ENCODE measurements at places on chromosomes 12 and 14.

DNA sequence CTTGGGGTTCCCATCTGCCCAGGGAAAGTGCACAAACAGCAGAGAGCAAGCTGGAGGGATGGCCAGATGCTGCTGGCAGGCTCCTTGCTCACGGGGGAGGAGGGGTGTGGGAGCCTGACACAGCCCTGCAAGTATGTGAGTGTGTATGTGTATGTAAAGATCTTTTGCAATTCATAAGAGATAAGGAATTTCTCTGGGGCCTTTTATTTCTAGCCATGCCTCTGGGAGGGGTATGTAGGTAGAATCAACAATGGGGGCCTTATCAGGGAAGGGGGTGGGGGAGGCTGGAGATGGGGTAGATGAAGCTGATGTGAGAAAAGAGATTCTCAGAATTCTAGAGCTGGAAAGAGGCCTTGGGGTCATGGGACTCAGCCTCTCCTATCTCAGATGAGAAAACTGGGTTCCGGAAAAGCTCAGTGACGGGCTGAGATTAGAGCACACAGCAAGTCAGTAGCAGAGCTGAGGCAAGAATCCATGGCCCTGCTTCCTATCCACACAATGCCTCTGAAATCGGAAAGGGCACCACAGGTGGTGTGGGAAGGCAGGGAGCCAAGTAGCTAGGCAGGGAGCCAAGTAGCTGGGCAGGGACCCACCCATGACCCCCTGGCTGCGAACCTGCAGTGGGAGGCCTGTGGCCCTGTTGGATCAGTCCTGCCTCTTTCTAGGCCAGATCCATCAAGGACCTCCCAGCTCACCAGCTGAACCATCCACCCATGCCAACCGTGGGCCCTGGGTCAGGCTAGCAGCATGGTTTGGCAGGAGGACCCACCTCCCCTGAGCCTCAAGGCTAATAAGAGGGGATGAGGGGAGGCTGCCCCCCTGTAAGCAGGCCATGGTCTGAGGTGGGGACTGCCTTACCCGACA, 54.7 kb downstream of the PLEKHG3 start:
- DNase-seq: no peak

- DNase-seq: no peak
These were observed 938.4 kb upstream of the ATXN7L3B start for GRCh38 chr12:73599268-73599667.

- no peak for DNase-seq
These were observed 97.6 kb downstream of the TGFB3 start for GRCh38 chr14:75884198-75884611.

DNA sequence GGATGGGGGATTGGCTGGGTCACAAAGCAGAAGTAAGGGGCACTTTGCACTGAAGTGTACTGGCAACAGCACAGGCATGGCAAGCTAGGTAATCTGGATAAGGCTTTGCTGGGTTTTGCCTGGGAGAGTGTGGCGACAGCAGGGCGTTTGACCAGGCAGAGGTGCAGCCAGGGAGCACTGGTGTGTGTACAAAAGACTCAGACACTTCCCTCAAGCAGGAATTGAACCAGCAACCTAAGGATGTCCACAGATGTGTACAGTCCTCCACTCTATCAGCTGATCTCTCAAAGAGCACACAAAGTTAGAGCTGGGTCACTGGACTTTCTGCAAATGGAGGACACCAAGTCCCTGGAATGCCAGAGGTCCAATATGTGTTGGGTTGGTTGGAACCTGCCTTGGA, 15.4 kb upstream of the RNASE4 start:
- no peak for DNase-seq

DNA sequence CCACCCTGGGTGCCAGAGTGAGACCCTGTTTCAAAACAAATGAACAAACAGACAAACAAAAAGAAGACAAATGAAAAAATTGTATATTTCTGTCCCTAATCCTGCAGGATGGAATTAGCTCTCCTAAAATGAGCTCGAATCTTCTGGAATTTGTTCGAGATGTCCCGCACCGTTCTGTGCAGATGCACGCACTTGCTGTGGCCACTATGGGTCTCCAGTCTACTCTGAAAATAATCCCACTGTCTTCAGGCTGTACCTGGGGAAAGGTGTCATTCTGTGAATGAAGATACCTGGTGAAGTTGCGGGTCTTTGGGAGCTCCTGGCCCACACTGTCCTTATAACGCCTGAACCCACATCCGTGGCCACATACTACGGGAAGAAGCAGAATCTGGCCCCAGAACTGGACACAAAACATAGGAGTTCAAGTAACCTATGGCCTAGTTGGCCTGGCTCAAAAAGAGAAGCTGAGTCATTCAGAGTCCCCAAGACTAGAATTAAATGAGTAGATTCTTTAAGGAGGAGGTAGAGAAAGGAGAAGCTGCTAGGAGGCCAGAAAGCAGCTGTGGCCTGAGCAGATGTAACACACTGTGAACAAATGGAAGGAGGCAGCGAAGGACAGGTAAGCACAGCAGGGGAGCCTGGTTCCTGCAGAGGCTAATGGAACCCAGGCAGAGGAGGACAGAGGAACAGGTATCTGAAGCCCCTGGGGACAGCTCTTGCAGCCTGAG, 108.6 kb downstream of the FOXN3 start:
- no peak for DNase-seq

DNA sequence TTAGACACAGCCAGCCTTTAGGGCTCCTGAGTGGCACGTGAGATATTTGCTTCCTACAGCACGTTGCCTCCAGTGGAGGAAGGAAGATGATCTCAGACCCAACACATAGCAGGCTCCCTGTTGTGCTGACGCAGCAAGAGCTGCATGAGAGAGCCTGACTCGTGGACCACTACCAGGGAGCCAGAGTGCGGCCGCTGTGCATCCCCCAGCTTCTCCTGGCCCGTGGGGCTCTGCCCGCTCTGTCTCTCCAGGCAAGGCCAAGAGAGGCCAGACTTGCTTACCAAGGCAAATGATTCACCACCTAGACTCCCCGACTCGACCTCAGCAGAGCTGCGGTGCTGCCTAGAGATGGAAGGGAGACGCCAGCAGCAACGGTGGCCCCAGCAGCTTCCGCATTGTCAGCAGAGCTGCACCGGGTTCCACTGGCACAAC, 37.5 kb downstream of the MAP3K9 start:
- no peak for DNase-seq

DNA sequence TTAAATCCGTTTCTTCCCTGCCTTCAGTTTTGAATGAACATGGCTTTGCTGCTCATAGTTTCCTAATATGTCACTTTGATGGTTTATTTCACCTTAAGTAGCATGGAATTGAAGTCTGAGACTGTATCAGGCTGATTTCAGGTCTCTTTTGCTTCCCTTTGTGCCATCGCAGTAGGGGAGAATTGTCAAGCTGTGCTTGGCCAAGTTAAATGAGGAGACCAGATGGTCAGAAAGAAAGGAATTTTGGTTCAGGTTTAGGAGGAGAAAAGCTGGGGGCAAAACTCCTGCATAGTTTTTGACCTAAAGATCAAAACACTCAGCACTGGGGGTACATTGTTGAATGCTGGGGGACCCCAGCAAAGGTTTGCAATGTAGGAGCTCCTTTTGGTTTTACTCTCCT, 398.4 kb downstream of the NUAK1 start:
- DNase-seq: no peak

DNA sequence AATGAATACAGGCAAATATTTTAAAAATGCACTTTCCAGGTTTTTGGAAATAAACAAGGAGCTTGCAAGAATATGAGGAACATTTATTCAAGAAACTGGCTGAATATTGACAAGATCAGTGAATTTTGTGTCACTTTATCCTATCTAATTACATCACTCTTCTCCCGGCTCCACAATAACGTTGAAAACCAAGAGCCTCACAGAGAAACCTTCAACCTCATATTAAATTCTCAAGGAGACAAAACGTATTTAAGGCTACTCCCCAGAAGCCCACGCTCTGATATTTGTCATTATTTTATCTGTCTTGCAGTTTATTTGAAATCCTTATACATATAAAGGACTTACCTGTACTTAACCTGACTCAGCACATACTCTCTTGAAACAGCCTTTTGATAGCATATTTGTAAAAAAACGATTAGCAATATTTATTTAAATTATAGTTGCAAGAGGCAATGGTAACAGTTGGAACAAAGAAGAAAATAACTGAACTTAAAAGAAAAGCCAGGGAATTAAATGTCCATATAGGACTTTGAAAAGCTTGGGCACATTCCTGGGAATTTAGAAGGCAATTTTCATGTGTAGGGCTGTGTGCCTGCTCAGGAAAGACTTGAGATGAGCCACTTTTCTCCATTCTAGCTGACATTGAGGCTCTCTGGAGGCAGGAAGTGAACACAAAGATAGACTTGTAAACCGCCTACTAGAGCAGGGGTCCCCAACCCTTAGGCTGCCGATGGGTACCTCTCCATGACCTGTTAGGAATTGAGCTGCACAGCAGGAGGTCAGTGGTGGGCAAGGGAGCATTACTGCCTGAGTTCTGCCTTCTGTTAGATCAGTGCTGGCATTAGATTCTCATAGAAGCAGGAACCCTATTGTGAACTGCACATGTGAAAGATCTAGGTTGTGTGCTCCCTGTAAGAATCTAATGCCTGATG, 636.4 kb downstream of the SLC16A7 start:
- no peak for DNase-seq

GRCh38 chr14:96077983-96078624, 38.9 kb downstream of the C14orf132 start:
- no peak for DNase-seq

GRCh38 chr14:76525106-76525821, 149.3 kb downstream of the ESRRB start:
- no peak for DNase-seq

DNA sequence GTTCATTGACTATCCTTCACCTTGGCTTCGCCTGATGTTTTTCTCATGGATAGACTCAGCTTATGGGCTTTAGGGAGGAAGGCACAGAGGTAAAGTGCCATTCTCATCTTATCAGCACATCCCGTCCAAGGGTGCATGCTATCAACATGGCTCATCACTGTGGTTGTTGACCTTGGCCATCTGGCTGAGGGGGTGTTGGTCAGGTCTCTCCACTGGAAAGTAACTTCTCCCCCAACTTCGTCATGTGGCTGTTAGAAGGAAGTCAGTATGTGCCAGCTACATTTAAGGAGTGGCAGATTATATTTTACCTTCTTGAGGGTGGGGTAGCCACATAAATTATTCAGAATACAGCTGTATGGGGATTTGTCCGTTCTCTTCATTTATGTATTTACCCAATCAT, 68.9 kb downstream of the EML1 start:
- no peak for DNase-seq

- no peak for DNase-seq
These were observed 8.1 kb downstream of the TAMALIN start for GRCh38 chr12:52014567-52015530.

DNA sequence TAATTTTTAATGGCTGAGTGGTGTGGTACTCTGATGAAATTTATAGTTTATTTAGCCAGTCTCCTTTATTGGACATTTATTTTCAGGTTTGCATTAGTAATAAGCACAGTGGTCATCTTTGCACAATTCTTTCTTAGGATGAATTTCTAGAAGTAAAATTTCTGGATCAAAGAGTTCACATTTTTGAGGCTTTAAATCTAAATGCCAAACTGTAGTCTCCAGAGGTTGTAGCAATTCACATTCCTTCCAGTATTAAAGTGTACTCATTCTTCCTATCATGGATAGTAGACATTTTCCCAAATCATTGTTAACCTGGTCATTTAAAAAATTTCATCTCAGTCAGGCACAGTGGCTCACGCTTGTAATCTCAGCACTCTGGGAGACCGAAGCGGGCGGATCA, 24.8 kb downstream of the SLC39A9 start:
- DNase-seq: no peak

GRCh38 chr14:65373016-65373670, 39.4 kb upstream of the FUT8 start:
- DNase-seq: no peak

DNA sequence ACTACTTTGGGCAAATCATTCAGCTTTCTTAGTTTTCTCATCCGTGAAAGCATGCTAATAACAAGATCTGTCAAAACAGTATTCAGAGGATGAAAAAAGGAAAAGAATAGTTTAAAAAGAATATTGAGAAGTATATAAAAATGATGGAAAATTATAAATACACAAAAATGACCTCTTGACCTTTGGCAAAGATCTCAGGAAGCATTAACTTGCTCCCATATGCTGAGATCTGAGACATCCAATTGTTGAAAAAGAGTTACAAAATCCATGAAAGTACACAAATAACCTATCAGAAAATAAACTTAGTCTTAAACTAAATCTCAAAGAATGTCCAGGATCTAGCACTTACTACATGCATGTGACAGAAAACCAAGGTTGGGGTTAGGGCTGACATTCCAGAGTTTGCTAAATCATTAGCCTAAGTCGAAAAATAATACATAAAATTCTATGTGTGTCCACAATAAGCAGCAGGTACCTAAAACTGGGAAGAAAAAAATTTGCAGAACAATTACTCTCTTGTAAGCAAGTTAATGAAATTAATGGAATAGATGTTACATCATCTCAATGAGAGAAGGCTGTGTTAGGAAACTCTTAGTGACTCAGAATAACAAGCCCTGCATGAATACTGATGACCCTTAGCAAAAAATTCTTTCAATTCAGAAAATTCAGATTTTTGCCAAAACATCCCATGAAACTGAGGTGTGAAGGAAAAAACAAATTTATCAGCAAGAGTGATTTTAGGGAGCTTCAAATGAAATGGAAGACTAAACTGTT, 3.4 kb downstream of the PAH start:
- no peak for DNase-seq

- no peak for DNase-seq
These were observed 13.2 kb downstream of the PRICKLE1 start for GRCh38 chr12:42576374-42576773.

DNA sequence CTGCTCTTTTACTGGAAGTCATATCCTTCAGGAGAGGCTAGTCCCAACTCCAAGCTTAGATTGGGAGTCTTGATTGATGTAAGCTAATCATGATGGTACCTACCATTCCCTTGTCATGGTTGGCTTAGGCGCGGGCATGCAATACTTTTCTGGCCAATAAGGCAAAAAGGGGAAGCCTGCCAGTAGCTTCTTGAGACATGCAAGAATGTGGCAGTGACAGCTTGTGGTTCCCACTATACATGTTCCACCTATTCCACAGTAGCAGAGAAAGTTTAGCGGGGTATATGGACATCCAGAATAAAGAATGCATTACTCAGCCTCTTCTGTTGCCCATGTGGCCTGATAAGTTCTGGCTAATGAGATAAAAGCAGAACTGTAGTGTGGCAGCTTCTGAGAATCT, 55.0 kb downstream of the AP5M1 start:
- no peak for DNase-seq

DNA sequence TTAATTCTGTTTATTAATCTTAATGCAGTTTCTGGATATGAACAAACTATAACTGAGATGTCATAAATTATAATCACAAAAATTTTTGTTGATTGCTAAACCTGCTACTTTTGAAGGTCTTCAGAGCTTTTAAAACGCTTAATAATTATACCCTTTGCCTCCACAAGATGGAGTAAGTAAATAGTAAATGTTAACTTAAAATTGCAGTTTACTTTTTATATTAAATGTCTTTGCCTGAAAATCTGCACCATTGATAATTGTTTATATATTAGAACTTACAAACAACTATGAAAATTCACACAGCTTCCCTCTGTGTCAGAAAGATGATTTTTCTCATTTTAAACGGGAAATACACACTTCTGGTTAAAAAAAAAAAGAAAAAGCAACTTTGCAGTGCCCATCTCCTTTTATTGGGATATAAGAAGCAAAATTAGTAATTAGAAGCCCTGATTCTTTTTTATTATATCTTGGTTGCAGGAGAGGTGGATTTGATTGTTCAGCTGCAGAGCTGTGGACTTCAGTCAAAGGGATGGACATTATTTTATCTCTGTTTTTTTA, 35.6 kb downstream of the SCFD1 start:
- DNase-seq: no peak
